Stimulated activated CD4-positive, alpha-beta T cell treated with anti-CD3 and anti-CD28 coated beads, Interleukin-2, amount 100 ng/mL, for 48 hours (primary cell): ENCODE measurements at places on chromosomes 5 and 9.

DNA sequence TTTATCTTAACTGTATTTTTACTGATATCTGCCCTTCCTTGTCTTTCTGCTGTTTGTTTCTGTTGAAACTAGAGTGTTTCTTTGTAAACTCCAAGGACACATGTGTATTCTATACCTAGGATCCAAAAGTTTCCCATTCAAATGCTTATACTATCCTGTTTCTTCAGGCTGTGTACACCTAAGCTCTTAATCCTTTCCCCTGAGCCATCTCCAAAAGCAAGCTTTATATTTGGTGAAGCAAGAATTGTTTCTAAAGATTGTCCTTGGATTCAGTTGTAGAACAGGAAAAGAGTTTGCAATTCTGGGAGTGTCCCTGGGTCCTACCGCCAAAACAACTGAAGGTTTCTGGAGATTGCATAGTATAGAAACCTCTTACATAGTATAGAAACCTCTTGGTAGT is 65.9 kb downstream of the CWC27 start:
- no peak for DNase-seq

- peak; percentile 58 for DNase-seq
Measured at GRCh38 chr9:93058355-93059010, at the start of gene SUSD3. Gene SUSD3, plus strand, starts transcription at chr9:93058701. Its CDS starts 42 bp downstream, at chr9:93058743.

DNA sequence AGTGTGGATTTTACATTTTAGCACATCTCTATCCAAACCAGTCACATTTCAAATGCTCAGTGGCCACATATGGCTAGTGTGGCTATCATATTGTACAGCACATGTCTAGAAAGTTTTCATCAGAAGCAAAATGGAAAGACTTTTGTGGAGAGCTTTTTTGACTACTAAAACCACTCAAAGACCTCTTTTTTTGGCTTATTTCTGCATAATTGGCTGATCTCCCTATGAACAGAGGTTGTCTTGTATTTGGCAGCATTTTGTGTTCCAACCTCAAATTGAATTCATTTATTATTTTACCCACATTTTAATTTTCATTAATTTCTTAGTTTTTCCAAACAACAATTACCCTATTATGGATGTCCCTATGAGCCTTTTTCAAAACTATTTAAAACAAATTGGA is 395.7 kb downstream of the TLE1 start:
- DNase-seq: no peak

- no peak for DNase-seq
Measured at GRCh38 chr9:136726631-136727191, 14.3 kb downstream of the DIPK1B start.

- DNase-seq: no peak
Measured at GRCh38 chr5:146002491-146002890, 66.1 kb downstream of the SH3RF2 start.

DNA sequence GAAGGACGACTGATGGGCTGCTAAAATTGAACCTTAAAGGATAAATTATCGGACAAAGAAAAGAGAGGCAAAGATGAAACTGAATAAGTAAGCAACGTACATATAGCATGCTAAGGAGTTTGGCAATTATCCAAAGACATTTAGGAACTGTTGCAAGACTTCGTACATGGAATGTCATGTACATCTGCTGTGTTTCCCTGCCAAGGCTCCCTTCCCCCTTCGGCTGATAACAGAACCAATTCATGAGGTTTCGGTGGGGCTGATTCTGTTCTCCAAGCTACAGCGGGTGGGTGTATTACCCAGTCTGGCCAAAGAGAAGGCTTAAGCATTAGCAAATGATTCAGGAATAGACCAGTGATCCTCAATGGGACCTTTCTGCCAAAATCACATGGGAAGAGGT is 190.9 kb upstream of the FREM1 start:
- no peak for DNase-seq
